Stomach (tissue), 19 donors: ENCODE measurements at places on chromosomes 6 and 20. TPM values are rescaled to one million over a fixed set of nuclear protein-coding genes. Genes with fewer than 3 reads are reported as not detected.

DNMT3B gene
- total RNA-seq = not detected

ZHX3 gene
- total RNA-seq = 42.8 TPM

SYNGAP1 gene
- 4.6 TPM for total RNA-seq

SYS1 gene
- total RNA-seq = 25.1 TPM

PTK6 gene
- total RNA-seq = 10.3 TPM

BAK1 gene
- total RNA-seq = 26.1 TPM

SLC17A1 gene
- total RNA-seq = not detected

DNA sequence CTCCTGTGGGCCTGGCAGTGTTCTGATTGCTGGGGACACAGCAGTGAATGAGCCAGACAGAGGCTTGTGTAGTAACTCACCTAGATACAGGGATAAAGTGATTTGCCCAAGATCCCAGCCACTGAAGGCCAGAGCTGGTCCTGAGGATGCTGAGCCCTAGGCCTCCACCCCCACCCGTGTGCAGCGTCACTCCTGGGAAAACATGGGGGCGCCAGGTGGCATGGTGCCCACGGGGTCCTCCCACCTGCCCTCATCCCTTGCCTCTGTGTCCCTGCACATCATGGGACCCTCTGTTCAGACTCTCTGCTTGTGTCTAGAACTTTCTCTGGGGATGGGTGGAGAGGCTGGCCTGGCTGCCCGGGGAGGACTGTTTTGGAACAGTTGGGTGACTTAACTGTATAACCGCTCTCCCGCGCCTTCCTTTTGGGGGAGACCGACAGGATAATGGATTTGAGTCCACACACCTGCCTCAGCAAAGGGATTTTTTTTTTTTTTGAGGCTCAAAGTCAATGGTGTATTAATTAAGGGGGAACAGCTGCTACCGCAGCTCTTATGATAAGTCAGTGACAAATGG lies 19.6 kb downstream of the LEMD2 start:
- DNase-seq = no peak
- peaks cover 46% of the 10 kb centered on the region for H3K4me1 ChIP-seq
- no peak overlapping the region for H3K4me3 ChIP-seq
- H3K36me3 ChIP-seq = peaks cover 24% of the 10 kb centered on the region
- no peaks in the 10 kb centered on the region for H3K27me3 ChIP-seq

- no peak for DNase-seq
- no peak overlapping the region for H3K27ac ChIP-seq
- H3K4me3 ChIP-seq = no peak overlapping the region
- H3K4me1 ChIP-seq = no peaks in the 10 kb centered on the region
- no peaks in the 10 kb centered on the region for H3K27me3 ChIP-seq
- no peaks in the 10 kb centered on the region for H3K36me3 ChIP-seq
Measured at GRCh38 chr20:31494131-31494530, 19.0 kb downstream of the REM1 start.

GRCh38 chr6:168985705-168986104 lies 267.9 kb downstream of the THBS2 start:
- no peak overlapping the region for H3K27ac ChIP-seq
- DNase-seq = no peak
- H3K27me3 ChIP-seq = no peaks in the 10 kb centered on the region
- H3K36me3 ChIP-seq = no peaks in the 10 kb centered on the region
- no peaks in the 10 kb centered on the region for H3K4me1 ChIP-seq
- H3K4me3 ChIP-seq = no peak overlapping the region

GRCh38 chr20:22578221-22579118 lies 5.9 kb downstream of the FOXA2 start:
- peak overlapping the region; percentile 54 for H3K4me3 ChIP-seq
- H3K27me3 ChIP-seq = peaks cover 64% of the 10 kb centered on the region
- H3K4me1 ChIP-seq = peaks cover 48% of the 10 kb centered on the region
- peak overlapping the region; percentile 89 for H3K27ac ChIP-seq

DNA sequence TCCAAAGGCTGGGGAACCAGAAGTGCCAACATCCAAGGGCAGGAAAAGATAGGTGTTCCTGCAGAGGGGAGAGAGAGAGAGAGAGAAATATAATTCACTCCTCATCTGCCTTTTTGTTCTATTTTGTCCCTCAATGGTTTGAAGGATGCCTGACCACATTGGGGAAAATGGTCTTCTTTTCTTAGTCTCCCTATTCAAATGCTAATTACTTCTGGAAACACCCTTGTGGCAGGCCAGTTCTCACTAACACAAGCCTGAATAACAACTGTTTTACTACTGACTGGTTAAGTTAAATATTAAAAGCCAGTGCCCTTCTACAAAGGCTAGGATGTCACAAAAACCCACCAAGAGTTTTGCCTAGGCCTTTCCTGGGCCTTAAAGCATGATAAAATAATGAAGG lies 425.4 kb upstream of the HTR1E start:
- H3K27me3 ChIP-seq = no peaks in the 10 kb centered on the region
- no peak for DNase-seq
- H3K4me1 ChIP-seq = no peaks in the 10 kb centered on the region
- H3K27ac ChIP-seq = no peak overlapping the region
- no peak overlapping the region for H3K4me3 ChIP-seq

DNA sequence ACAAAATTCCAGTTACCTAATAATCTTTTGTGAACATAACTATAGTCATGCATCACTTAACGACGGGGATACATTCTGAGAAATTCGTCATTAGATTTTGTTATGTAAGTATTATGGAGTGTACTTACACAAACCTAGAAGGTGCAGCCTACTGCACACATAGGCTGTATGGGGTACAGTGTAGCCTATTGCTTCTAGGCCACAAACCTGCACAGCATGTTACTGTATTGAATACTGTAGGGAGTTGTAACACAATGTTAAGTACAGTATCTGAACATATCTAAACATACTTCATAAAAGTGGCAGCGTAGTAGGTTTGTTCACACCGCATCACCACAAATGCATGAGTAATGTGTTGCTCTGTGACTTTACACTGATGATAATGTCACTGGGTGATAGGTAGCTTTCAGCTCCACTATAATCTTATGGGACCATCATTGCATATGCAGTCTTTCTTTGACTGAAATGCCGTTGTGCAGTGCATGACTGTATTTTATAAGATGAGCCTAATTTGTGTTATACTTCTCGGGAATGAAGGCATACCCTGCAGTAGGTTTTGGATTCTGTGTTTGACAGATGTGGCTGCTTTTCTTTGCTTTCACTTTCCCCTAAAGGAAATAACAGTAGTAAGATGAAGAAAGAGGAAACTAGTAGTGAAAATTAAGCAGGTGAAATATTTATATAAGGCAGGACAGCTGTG lies 365.6 kb downstream of the FARS2 start:
- H3K4me1 ChIP-seq = no peaks in the 10 kb centered on the region
- H3K4me3 ChIP-seq = no peak overlapping the region
- H3K27me3 ChIP-seq = no peaks in the 10 kb centered on the region
- peak; percentile 20 for DNase-seq

GRCh38 chr20:39259010-39259803 lies 297.1 kb downstream of the DHX35 start:
- no peaks in the 10 kb centered on the region for H3K27me3 ChIP-seq
- no peaks in the 10 kb centered on the region for H3K4me1 ChIP-seq
- H3K36me3 ChIP-seq = no peaks in the 10 kb centered on the region
- no peak overlapping the region for H3K4me3 ChIP-seq
- H3K27ac ChIP-seq = no peak overlapping the region

DNA sequence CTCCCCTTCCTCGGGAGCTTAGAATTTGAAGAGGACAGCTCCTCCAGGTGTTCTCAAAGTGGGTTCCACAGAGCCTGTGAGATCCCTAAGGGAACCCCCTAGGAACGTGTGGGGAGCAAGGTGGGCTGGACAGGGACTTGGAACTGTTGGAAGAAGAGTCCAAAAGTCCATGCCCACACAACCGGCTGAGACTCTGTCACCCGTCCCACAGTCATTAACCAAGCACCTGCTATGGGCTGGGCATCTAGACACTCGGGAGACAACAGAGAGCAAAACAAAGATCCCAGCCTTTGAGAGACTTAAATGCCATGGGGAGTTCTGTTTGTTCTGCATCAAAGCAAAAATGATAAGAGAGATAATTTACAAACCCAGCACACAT lies 51.9 kb upstream of the SAYSD1 start:
- no peak for DNase-seq
- H3K4me1 ChIP-seq = peaks cover 6% of the 10 kb centered on the region
- H3K27ac ChIP-seq = no peak overlapping the region
- no peak overlapping the region for H3K4me3 ChIP-seq
- no peaks in the 10 kb centered on the region for H3K36me3 ChIP-seq

DNA sequence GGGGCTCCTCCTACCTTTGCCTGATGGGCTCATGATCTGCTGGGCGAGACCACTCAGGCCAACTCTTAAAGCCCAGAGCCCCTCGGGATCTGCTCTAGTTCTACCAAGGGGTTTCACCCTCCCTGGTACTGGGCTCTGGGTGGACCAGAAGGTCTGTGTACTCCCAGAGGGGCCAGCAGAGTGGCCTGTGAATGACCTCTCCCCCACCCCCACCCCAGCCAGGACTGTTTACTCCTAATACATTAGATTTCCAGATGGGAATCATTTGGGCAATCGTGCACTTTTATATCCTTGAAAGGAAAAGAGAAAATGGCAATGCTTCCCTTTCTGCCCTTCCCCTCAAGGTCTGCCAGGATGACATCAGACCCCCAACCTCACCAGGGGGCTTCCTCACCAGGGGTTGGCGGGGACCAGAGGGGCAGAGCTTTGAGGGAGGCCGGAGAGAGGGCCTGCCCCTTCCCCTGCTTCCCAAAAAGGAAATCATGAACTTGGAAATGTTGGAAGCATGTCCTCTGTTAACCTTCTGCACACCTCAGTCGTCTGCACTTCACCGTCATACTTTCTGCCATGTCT lies 37.1 kb upstream of the PMEPA1 start:
- H3K27me3 ChIP-seq = no peaks in the 10 kb centered on the region
- no peak overlapping the region for H3K4me3 ChIP-seq
- no peak overlapping the region for H3K27ac ChIP-seq
- H3K4me1 ChIP-seq = peaks cover 28% of the 10 kb centered on the region

- peaks cover 22% of the 10 kb centered on the region for H3K27me3 ChIP-seq
- H3K27ac ChIP-seq = peak overlapping the region; percentile 72
- H3K36me3 ChIP-seq = no peaks in the 10 kb centered on the region
- no peak overlapping the region for H3K4me3 ChIP-seq
Measured at GRCh38 chr20:60054716-60055634, 96.8 kb downstream of the CDH26 start.

DNA sequence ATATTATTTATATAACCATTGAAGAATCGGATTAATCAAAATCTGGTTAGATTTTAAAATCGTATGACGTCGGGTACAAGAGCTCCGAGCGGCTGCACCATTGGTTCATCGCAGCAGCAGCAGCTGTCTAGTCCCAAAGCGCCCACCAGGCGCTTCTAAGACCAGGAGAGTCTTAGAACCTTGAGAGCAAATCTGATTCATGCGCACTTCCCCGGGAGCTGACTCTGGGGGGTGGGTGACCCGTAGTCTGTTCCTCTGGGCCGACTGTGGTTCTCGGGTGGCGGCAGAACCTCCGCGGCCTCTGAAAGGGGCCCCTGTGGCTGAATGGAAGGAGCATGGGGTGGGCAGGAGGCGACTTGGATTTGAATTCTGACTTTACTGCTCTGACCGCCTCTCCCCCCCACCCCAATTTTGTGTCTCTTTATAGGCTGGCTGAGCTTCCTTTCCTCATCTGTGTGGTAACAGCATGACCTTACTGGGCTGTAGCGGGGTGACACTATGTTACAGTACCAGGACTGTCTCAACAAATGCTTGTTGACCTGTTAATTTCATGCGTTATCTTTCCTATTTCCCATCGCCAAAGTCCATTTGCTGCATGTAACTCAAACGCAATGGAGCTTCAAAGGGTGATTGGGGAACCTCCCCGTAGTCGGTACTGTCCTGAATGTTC lies 119.7 kb downstream of the RTN4IP1 start:
- DNase-seq = no peak
- H3K27ac ChIP-seq = no peak overlapping the region
- H3K36me3 ChIP-seq = no peaks in the 10 kb centered on the region
- peak overlapping the region; percentile 65 for H3K4me3 ChIP-seq
- peaks cover 15% of the 10 kb centered on the region for H3K27me3 ChIP-seq

GRCh38 chr6:25035174-25035511 lies 99.4 kb upstream of the RIPOR2 start:
- no peak for DNase-seq
- H3K27ac ChIP-seq = peak overlapping the region; percentile 16
- H3K27me3 ChIP-seq = no peaks in the 10 kb centered on the region
- no peaks in the 10 kb centered on the region for H3K36me3 ChIP-seq

GRCh38 chr6:145087034-145087433 lies 648.3 kb downstream of the EPM2A start:
- H3K27me3 ChIP-seq = no peaks in the 10 kb centered on the region
- no peak overlapping the region for H3K4me3 ChIP-seq
- DNase-seq = no peak
- no peaks in the 10 kb centered on the region for H3K4me1 ChIP-seq
- no peak overlapping the region for H3K27ac ChIP-seq
- H3K36me3 ChIP-seq = no peaks in the 10 kb centered on the region

- no peak overlapping the region for H3K4me3 ChIP-seq
- H3K27ac ChIP-seq = no peak overlapping the region
- no peaks in the 10 kb centered on the region for H3K36me3 ChIP-seq
- DNase-seq = no peak
Measured at GRCh38 chr6:44733126-44733525, 345.6 kb downstream of the CDC5L start.

DNA sequence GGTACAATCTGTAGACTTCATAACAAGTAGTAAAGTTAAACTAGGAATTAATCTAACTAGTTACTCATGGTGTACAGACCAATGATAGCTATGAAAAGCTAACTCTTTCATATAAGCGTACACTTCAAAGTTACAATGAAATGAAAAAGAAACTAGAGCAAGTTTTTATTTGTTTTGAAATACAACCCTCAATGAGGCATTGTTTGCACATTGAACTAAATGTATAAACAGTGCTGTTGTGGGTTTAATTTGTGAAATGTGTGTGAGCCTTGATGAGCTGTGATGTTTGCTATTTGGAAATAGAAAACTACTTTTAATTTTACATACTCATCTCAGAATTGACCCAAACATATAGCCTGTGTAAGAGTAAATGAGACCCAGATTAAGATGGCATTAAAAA lies 11.1 kb upstream of the EYA4 start:
- no peaks in the 10 kb centered on the region for H3K27me3 ChIP-seq
- DNase-seq = no peak
- H3K27ac ChIP-seq = no peak overlapping the region
- H3K36me3 ChIP-seq = no peaks in the 10 kb centered on the region

- H3K27ac ChIP-seq = no peak overlapping the region
- peaks cover 26% of the 10 kb centered on the region for H3K4me1 ChIP-seq
- DNase-seq = no peak
Measured at GRCh38 chr6:152976749-152977148, 6.1 kb downstream of the FBXO5 start.

DNA sequence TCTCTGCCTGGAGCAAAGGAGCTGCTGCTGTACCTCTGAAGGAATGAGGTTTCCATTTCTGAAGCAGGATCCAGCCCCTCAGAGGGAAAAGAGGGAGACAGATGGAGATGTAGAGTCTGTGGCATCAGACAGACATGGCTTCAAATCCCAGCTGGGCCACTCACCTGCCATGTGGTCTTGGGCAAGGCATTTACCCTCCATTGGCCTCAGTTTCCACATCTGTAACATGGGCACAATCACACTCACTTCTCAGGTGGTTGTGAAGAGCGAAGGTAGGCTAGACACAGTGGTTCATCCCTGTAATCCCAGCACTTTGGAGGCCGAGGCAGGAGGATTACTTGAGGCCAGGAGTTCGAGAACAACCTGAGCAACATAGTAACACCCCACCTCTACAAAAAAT lies 32.4 kb upstream of the CCDC167 start:
- peaks cover 17% of the 10 kb centered on the region for H3K4me1 ChIP-seq
- no peak overlapping the region for H3K4me3 ChIP-seq
- no peaks in the 10 kb centered on the region for H3K36me3 ChIP-seq
- no peak overlapping the region for H3K27ac ChIP-seq

- H3K4me3 ChIP-seq = no peak overlapping the region
- DNase-seq = no peak
- peak overlapping the region; percentile 75 for H3K27ac ChIP-seq
- H3K27me3 ChIP-seq = no peaks in the 10 kb centered on the region
Measured at GRCh38 chr20:50285376-50286173, 94.9 kb downstream of the CEBPB start.
